ENCODE measurements at places on chromosomes 13 and 19. TPM values are rescaled to one million over a fixed set of nuclear protein-coding genes. Genes with fewer than 3 reads are reported as not detected.

The ZNF700 gene
- 10.4 TPM for total RNA-seq

The ZNF90 gene
- total RNA-seq: 2.2 TPM

The MUC16 gene
- total RNA-seq: 0.17 TPM

DNA sequence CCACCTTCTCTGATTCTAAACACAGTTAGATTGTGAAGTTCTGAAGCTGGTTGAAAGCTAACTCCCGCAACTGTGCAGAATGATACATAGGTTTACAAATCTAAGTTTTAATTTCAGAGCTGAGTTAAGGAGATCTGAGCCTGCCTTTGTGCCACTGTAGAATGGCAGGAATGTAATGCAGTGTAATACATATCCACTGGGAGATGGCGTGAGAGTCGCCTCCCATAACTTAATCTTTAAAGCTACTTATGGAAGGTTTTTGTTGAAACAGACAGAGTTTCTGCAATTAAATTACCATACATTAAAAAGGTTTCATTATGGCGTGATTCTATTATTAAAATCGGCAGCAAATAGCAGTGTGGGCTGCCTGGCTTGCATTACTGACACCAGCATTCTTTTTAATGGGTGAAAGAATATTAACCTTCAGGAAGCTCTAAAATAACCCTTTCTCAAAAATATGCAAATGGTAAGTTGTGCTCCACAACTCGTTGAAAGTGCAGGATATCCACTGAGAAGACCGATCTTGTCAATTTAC, 257.4 kb downstream of the OLFM4 start:
- no peak overlapping the region for H3K27ac ChIP-seq
- H3K4me3 ChIP-seq: no peak overlapping the region
- no peak for DNase-seq
- H3K27me3 ChIP-seq: no peaks in the 10 kb centered on the region
- H3K4me1 ChIP-seq: no peaks in the 10 kb centered on the region

Data from mammary epithelial cell (primary cell).